ENCODE measurements at places on chromosomes 7 and 10.

GRCh38 chr7:155825336-155825735 lies 13.1 kb upstream of the SHH start:
- DNase-seq: no peak

DNA sequence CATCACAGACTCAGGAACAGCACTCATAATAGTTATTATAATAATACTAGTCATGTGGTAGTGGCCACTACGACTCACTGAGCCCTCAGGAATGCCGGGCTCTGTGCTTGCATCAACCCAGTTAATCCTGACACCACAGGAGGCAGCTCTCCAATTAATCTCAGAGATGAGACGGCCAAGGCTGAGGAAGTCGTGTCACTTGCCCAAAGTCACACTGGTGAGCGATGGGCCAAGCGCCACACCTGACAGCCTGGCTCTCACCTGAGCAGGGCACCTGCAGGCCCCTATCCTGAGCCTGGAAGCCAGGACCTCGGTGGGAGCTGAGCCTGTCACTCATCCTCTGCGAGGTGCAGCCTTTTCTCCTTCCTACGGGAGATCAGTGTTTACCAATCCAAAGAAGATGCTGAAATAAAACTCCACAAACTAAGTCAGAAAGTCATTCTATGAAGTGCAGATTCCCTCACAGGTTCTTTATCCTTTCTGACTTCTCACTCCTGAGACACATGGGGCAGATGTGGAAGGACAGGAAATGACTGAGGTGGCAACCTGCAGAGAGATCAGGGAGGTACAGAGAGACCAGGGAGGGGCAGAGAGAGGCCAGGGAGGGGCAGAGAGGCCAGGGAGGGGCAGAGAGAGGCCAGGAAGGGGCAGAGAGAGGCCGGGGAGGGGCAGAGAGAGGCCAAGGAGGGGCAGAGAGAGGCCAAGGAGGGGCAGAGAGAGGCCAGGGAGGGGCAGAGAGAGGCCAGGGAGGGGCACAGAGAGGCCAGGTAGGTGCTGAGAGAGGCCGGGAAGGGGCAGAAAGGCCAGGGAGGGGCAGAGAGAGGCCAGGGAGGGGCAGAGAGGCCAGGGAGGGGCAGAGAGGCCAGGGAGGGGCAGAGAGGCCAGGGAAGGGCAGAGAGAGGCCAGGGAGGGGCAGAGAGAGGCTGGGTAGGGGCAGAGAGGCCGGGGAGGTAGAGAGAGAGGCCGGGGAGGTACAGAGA lies 38.5 kb downstream of the VIPR2 start:
- no peak for DNase-seq

GRCh38 chr10:4748491-4749270 lies 77.3 kb upstream of the AKR1E2 start:
- no peak for DNase-seq

DNA sequence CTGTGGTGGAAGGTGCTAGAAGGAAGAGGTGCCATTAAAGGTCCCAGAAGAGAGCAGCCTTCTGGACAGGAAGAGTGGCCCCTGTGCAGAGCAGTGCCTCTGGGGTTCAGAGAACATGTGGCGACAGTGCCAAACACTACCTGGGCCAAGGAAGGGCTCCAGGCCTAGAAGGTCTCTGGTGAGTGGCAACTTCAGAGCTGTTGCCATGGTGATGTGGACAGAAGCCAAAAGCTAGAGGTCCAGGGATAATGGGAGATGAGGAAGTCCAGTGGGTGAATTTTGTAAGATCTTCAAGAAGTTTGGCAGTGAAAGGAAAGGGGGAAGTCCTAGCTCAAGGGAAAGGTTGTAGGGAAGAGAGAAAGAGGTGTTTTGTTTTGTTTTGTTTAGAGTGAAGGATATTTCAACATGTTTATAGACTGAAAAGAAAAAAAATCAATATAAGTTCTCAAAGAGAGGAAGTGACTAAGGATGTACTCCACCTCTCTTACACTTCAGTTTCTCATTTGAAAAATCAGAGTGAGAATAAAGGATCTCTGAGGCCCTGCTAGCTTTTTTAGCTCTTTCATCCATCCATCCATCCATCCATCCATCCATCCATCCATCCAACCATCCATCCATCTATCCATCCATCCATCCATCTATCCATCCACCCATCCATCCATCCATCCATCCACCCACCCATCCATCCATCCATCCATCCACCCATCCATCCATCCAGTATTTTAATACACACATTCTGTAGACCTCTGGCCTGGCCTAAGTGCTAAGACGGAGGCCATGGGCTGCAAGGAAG lies 77.1 kb upstream of the DUSP5 start:
- no peak for DNase-seq

DNA sequence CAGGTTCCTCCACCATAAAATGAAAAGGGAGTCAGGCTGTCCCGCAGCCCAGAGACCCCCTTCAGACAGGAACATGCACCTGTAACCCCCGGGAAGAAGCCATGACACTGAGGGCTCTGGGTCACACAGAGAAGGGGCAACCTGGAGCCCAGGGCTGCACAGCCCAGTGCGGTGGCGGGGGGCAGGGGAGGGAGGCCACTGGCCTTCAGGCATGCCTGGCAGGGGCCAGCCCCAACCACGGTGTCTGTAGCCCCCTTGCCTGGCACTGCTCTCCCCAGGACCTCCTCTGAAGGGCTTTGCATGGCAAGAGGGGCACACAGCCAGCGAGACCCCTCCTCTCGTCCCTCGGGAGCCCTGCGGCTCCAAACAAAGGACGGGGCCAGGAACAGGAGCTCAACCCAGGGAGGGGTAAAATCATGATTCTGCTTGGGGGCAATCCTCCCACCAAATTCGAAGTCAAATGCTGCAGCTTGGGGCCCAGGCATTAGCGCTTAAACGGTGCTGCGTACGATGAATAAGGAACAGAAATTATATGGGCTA lies 235.1 kb downstream of the MAD1L1 start:
- no peak for DNase-seq

- DNase-seq: peak; percentile 98
Measured at GRCh38 chr10:86556532-86556931, 34.9 kb upstream of the WAPL start.

DNA sequence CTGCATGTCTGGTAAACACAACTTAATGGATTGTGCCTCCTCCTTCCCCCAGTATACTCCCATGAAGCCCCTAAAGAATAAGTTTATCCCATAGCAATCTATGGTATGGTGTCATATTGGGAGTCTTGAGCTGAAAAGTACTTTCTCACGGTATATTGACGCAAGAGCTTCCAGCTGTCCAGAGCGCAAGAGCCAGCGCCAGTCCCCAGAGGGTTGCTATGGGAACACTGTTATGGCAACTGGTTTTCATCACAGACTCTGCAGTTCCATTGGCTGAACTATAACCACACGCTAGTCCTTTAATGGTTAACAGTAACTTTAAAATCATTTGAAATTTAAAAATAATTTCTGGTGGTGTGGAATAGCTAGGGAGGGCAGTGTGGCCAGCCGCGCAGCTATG lies 46.9 kb downstream of the PRPF18 start:
- no peak for DNase-seq

- DNase-seq: no peak
Measured at GRCh38 chr10:102283890-102284289, 38.6 kb downstream of the GBF1 start.

DNA sequence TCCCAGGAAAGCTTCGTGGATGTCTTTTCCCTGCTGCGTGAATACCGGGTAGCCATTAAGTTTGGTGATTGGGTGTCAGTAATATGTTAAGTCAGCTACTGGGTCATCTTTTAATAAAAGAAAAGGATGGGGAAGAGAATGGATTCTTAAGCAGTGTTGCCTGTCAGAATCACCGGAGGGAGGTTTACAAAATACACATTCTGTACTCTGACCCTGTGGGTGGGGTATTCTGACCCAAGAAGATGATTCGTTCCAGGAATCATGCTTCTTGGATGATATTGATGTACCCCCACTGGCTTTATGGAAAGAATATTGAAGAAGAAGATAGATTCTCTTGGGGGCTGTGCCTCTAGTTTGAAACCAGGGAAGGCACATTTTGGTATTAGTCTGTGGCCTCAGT lies 18.3 kb downstream of the SGPL1 start:
- DNase-seq: no peak

DNA sequence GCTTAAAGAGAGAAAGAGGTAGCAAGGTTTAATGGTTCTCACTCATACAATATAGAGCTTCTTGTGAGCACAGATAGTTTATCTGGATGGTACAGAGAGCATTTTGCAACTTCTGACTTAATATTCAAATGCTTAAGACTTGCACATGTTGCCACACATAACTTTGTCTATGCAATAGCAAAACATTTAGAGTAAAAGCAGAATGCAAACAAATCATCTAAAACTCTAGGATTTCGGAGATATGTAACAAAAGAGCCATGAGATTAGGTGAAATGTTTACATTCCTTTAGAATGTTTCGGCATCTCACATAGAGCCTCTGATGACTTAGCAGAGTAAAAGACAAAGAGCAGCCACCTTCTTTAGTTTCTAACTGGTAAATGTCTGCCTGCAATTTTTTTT lies 717.1 kb upstream of the LRRN3 start:
- DNase-seq: no peak
